ENCODE measurements at places on chromosomes 11 and 22.

DNA sequence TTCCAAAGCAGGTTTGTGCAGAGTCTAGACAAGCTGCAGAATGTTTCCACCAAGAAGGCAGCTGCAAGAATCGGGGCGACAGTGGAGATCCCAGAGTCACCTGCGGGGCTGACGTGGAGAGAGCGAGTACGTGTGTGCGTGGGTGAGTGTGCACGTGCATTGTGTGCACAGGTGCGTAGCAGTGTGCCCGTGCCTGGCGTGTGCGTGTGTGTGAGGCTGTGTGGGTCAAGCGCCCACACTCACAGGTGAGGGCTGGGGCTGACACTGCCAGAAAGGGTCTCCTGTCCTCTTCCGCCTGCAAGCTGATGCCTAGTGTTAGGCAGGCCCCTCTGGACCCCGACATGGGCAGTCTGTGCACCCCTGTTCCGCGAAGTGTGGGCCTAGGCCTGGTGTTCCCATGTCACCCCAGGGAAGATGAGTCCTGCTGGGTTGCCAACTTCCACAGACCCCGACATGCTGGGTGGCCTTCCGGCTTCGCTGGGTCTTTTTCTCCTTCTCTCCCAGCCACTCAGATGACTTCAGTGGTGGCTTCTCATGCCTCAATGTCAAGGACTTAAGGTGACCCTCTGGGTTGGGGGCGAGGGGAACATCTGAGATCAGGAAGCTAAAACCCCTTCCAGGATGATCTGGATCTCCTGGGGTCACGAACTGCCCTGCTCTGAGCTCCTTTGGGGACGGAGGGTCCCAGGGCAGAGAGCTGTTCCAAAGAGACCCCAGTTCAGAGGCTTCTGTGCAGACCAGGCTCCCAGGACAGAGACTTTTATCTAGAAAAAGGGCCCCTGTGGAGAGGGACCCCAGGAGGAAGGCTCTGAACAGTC is 10.4 kb upstream of the SYT8 start:
- DNase-seq = no peak

- DNase-seq = no peak
These were observed 42.9 kb downstream of the TPBGL start for GRCh38 chr11:75283391-75283931.

DNA sequence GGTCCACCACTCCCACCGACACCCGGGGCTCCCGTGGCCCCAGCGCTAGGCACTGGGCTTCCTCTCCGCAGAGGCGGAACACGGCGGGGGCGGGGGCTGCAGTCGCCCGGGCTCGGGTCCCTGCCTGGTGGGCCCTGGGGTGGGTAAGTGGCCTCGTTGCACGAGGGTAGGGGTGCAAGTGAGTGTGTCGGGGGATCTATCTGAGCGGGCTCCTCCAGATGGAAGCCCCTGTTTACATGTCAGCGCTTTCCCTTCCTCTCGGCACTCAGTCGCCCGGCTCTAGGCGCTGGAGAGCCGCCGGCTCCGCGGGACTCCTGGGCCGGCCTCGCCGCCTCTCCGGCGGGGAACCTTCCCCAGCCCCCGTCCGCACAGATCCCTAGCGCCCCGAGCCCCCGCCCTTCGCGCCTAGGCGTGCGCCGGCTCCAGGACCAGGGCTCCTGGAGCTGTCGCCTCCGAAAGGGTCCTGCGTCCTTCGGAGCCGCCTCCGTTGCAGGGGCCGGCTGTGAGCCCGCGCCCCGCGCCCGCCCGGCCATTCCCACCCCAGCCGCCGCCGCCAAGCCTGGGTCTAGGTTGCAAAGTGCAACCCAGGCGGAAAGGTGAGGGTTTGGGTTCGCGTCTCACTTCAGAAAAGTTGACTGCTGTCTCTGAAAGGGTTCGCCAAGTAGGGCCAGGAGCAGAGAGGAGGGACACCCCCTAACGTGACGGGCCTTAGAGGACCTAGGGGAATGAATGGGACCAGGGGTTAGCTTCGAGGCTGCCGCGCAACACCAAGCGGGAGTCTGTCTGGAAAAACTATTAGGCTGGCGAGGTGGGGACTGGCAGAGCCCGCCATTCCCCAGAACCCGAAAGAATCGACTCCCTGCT is 978 bp downstream of the FLI1 start:
- DNase-seq = no peak

DNA sequence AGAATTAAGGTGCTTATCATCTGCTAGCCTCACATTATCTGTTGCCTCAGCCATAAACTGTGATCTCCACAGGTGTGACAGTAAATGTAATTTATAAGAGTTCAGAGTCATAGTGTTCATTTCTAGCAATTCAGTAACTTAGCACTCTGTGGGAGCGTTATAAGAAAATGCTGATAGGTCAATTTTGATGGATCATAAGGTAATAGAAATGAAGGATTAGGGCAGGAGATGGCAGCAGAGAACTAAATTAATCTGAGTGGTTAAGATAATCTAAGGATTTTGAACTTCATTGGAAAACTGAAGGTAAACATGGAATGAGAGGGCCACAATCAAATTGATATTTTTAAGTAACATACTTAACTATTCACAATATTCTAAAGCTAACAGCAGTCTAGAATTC is 26.5 kb upstream of the SLC22A9 start:
- no peak for DNase-seq

- DNase-seq = no peak
These were observed 91.0 kb downstream of the SERGEF start for GRCh38 chr11:17921659-17922415.

- no peak for DNase-seq
These were observed 285.9 kb downstream of the NTM start for GRCh38 chr11:131656179-131656838.

- DNase-seq = no peak
These were observed 39.6 kb downstream of the LIF start for GRCh38 chr22:30206944-30207343.

DNA sequence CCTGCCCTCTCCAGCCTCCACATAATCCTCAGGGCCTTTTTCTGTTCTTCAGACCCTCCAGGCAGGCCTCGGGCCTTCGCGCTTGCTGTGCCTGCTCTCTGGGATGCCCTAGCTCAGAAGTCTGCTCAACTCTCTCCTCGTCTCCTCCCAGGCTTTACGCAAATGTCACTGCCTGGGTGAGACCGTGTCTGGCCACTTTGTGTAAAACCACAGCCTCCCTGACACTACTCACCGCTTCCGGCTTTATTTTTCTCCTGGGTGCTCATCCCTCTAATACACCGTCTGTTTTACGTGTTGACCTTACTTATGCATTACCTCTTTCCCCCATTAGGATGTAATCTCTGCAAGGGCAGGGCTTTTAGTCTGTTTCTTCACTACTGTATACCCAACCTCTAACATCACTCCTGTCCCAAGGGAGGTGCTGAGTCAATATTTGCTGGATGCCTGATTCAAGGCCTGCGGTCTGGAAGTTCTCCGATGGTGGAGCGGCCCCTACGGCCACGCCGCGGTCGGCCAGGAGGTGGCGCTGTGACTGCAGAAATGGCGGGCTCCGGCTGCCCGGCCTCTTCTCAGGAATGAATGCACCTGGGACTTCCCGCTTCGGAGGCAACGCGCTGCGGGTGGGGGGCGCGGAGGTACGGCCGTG is 58.2 kb upstream of the THY1 start:
- DNase-seq = peak; percentile 38

DNA sequence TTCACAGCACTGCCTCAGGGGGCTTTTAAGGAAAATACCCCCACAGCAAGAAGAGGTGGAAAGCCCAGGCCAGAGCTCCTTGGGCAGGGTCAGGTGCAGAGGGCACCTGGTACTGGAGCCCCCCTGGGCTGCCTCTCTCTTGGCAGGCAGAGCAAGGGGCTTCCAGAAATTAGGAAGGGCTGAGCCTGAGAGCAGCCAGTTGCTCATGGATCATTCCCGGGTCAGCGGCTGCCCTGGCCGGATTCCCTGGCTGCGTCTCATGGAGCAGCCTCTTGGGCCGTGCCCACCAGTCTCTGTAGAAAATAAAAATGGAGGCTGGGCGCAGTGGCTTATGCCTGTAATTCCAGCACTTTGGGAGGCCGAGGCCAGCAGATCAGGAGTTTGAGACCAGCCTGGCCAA is 10.3 kb upstream of the OMP start:
- DNase-seq = no peak

- DNase-seq = no peak
These were observed 18.0 kb upstream of the VPREB1 start for GRCh38 chr22:22226448-22227187.

DNA sequence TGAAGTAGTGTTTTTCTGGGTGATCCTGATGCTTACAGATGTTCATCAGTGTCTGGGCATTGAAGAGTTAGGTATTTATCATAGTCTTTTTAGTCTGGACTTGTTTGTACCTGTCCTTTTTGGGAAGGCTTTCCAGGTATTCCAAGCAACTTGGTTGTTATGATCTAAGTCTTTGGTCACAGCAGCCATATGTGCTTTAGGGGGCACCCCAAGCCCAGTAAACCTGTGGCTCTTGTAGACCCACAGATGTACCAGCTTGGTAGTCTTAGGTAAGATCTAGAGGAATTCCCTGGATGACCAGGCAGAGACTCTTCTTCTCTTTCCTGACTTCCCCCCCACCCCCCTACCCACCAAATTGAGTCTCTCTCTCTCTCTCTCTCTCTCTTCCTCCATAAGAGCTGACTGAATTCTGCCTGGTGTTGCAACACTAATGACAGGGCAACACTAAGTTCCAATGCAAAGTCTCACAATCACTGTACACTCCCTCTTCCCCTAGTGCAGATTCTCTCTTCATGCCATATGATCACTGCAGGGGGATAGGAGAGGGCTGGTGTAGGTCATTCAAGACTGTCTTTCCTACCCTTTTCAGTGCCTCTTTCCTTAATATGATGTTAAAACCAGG is 24.5 kb upstream of the MMP8 start:
- no peak for DNase-seq

GRCh38 chr11:108803776-108804175 is 138.9 kb downstream of the DDX10 start:
- DNase-seq = no peak

- DNase-seq = no peak
These were observed 24.9 kb downstream of the NADSYN1 start for GRCh38 chr11:71477641-71478527.

- no peak for DNase-seq
These were observed 145.0 kb upstream of the RAG2 start for GRCh38 chr11:36743039-36743438.

DNA sequence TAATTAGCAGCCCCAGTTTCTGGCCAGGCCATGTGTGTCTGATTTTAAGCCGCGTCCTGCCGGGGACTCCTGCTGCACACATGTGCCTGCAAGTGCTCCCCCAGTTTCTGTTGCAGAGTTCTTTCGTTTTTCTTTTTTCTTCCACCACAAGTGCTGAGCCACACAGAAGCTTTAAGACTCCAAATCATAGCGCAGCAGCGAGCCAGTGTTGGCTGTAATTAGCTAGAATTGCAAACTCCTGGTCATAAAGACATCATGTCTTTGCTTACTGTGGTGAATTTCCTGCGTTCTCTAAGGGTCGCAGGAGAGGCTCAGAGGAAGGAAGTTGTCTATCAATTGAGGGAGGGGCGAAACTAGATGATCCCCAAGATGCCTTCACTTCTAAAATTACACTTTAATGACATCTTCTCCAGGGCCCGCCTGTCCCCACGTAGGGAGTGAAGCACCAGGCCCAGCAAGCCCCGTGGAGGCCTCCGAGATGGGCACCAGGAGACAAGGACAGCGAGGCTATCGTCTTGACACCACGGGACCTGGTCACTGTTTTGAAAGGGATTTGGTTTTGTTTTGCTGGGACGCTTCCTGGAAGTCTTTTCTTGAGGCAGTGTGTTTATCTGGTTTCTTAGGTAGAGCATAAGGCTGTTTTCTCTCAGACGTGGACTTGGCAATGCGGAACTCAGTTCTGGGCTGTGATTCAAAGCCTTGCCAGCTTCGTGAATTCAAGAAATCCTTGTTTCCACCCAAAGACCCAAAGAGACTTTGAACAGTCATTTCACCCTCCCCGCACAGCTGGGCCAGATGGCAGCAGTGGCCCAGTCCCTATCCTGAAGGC is 71.8 kb downstream of the UBASH3B start:
- DNase-seq = no peak
